HAP-1 (cell line): ENCODE measurements at places on chromosomes 12 and 14.

GRCh38 chr12:89386138-89386537, 33.8 kb upstream of the DUSP6 start:
- DNase-seq = no peak

DNA sequence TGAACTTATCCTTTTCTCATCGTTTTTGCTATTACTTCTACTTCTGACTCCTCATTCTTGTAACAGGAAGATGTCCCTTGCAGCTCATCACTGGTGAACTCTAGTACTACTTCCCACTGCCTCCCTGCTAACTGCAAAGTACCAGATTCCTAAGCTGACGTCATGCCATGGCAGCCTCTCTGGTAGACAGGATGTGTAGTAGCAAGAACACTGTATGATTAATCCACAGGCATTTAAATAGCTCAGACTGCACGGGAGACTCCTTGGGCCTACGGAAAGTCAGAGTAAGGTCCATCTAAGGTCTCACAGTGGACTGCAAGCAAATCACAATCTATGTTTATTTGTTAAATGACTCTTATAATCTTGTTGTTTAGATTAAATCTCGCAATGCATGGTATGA, 43.5 kb downstream of the DNAI7 start:
- no peak for DNase-seq

DNA sequence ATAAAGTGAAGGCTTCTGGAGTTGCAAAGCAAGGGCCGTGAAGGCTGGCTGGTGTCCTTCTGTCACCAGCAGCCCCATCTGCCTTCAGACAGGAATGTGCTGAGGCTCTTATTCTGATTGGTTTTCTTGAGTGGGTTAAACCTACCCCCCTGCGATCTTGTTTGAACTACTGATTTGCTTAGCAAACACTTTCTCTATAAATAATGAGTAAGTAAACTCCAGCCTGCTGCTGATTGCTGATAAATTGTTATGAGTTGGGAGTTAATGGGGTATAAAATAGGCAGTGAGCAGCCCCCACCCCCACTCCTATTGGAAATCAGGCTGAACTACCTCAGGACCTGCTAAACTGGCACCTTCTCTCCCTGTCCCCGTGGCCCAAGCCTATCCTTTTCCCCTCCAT, 146.1 kb upstream of the NOS1 start:
- DNase-seq = no peak

- DNase-seq = no peak
Observed at GRCh38 chr12:54762390-54762789, 91.9 kb upstream of the MUCL1 start.

- DNase-seq = peak; percentile 57
Observed at GRCh38 chr14:81219759-81220579, 790 bp downstream of the GTF2A1 start.

GRCh38 chr14:69090187-69090789, 62.6 kb downstream of the DCAF5 start:
- DNase-seq = no peak

- DNase-seq = no peak
Observed at GRCh38 chr14:74638966-74639365, 26.9 kb upstream of the LTBP2 start.

- no peak for DNase-seq
Observed at GRCh38 chr14:70087380-70087697, 101.4 kb downstream of the SLC8A3 start.

GRCh38 chr12:6430124-6430989, 14.4 kb upstream of the CD27 start:
- DNase-seq = peak; percentile 74

DNA sequence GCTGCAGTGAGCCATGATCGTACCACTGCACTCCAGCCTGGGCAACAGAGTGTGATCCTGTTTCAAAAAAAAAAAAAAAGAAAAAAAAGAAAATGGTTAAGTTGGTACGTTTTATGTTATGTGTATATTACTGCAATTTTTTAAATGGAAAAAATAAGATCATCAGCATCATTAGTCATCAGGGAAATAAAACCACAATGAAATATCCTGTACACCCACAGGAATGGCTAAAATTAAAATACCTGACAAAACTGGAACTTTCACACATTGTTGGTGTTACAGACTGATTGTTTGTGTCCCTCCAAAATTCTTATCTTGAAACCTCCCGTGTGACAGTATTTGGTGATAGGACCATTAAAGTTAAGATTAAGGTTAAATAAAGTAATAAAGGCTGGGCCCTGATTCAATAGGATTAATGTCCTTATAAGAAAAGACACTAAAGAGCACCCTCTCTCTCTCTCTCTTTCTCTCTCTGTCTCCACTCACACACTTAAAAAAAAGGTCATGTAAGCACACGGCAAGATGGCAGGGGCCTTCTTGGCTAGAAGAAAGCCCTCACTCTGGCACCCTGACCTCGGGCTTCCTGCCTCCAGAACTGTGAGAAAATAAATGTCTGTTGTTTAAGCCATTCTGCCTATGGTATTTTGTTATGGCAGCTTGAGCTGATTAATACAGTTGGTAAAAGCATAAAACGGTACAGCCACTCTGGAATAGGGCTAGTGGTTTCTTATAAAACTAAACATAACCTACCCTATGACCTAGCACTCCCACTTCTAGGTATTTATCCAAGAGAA, 48.3 kb upstream of the ZFP36L1 start:
- no peak for DNase-seq

GRCh38 chr12:68334132-68334531, 2.0 kb upstream of the MDM1 start:
- no peak for DNase-seq

- DNase-seq = peak; percentile 66
Observed at GRCh38 chr12:44000309-44000952, 164.6 kb downstream of the TMEM117 start.

GRCh38 chr12:71460850-71461609, 21.4 kb downstream of the LGR5 start:
- no peak for DNase-seq

DNA sequence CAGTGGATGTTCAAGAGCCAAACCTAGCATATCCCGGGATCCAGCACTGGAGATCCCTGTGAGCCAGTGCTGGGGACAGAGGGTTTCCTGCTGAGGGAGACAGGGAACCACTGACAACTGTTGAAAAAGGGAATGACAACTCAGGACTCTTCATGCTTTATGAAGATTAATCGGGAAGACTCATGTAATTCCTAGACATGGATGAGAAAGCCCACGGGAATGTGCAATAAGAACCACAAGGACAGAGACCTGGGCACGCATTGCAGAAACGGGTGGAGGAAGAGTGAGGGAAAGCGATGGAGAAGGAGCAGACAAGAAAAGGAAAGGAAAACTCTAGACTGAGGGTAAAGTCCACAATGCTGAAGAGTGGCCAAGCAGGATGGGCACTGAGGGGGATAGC, 296.0 kb downstream of the PCNX1 start:
- DNase-seq = no peak

GRCh38 chr12:50514526-50515276, 9.9 kb downstream of the DIP2B start:
- no peak for DNase-seq

- DNase-seq = no peak
Observed at GRCh38 chr14:103894034-103894722, 34.1 kb upstream of the TDRD9 start.

DNA sequence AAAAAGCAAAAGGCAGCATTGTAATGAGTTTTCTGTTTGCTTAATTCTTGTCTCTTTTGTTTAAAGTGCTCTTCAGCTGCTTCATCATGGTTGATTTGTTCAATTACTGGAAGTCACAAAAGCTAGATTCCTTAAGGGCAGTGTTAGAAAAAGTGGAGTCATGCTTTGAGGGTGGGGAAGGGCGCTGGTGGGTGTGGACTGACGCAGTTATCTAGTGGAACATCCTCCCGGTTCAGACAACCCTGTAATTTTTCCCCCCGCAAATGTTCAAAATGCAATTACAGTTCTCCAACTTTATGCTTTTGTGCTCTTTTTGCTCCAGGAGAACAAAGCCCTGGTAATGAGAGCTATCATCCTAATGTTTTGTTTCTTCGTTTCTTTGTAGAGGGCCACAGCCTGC, 2.1 kb downstream of the AKAP6 start:
- no peak for DNase-seq

- peak; percentile 17 for DNase-seq
Observed at GRCh38 chr12:108561852-108562347, 496 bp upstream of the ISCU start.
